ENCODE measurements at places on chromosomes 5 and 9.

DNA sequence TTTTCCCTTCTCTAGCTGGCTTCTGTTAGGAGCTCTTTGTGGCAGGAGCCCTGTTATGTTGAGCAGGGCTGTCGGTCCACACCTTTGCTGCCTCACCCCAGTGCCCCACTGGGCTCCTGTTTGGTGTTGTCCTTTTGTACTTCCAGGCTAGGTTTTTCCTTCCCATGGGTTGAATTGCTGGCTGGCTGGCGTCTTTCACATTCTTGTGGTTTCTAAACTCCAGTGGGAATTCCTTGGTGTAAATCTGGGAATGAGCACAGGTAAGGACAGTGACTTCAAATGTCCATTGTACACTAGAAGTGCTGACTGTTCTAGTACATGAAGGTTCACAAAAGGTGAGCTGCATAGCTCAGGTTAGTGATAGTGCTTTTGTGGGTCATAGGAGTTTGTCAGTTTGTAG, 30.4 kb downstream of the RASGRF2 start:
- DNase-seq: no peak

DNA sequence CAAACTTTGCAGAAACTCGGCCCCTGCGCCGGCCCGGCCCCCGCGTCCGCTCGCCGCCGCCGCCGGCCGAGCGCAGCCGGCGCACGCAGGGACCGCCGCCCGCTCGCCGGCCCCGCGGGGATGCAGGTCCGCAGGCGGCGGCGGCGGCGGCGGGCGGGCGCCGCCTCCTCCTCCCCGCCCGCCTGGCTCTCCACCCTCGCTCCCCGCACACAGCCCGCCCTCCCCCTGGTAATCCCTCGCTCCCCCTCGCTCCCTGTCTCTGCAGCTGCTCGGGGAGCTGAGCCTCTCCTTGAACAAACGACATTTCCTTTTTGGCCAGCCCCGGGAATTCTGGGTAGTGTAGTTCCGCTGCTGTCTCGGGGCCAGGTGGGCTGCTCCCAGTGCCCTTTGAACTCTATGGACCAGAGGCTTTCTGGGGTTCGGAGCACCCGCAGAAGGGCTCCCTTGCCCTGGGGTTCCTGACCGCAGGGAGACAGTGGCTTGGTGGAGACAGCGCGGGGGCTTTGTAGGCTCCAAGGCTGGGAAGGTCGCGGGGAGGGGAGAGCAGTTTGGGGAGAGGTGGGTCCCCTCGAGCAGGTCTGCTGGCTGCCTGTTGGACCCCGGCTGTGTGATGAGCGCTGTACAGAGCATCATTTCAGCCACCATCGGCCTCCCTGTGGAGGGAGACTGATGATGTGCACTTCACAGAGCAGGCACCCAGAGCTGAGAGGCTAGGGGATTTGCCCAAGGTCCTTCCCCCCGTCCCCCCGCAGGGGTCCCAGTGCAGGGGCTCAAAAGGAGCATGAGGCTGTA, 1.8 kb upstream of the FAM78A start:
- DNase-seq: peak; percentile 89

GRCh38 chr5:43514471-43514815, 505 bp downstream of the C5orf34 start:
- no peak for DNase-seq

GRCh38 chr5:159083548-159084452, 15.9 kb downstream of the EBF1 start:
- no peak for DNase-seq

DNA sequence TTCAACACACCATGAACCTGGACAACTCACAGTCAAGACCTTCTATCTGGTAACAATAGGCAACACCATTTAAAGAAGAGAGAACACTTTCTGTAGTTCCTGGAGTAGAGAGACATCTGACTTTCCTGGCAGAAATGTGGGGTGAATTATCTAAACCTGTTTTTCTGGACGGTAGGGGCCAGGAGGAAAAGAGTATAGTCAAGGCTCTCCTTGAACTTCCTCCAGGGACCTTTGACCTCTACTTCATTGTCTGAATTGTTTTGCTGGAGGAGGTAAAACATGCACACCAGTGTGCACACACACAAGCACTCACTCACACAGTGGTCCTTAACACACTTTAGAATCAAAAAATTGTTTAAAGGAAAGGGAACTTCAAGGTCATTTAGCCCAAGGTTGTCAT, 13.2 kb downstream of the S100Z start:
- no peak for DNase-seq

DNA sequence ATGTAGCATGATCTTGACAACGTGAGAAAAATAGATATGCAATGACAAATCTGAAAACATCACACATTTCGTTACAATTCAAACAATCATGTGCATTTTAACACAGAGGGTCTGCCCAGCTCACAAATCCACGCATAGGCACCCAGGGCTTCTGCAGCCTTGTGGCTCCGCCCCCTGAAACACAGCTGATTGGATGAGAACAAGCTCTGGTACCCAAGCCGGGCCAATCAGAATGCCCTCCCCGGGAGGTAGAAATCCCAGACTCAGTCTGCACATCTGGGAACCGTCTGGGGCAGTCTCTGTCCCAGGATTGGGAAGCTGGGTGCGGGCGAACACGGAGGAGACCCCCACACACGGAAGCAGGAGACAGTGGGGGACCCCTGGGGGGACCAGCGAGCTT, 137.5 kb downstream of the GAPVD1 start:
- no peak for DNase-seq

DNA sequence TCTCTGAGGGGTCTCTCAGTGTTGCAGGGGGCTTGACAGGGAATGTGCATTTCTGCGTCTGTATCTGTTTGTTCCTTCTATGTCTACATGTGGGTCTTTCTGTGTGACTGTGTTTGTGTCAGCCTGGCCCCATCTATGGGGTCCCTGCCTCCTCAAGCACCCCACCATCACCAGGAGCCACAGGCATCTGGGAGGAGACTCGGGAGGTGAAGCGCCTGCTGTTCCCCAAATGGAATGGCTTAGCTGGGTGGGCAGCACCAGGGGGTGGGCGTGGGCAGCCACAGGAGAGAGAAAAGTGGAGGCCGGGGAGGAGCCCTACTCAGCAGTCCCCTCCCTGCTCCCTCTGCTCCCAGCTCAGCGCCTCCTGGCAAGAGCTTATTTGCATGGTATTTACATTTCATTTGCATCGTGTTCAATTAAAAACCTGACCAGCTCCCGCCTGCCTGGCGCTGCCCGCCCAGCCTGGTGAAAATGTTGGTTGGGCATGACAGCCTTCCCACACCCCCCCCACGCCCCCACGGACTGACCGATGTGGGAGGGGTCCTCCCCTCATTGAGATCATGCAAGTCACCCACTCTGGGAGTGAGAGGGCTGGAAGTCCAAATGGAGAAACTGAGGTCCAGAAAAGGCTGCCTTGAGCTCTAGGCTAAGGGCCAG, 50.5 kb downstream of the CXXC5 start:
- peak; percentile 93 for DNase-seq

GRCh38 chr5:173909199-173909598, 21.1 kb downstream of the CPEB4 start:
- DNase-seq: no peak

DNA sequence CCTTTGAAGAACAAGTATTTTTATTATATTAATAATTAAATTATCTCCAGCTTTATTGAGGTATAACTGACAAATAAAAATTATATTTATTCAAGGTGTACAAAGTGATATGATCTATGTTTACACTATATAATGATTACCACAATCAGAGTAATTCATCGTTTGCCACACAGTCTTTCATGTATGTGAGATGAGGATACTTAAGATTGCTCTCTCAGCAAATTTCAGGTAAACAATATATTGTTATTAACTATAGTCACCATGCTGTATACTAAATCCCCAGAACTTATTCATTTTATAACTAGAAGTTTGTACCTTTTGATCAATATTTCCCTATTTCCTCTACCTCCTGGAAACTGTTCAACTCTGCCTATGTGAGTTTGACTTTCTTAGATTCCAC, 16.7 kb upstream of the CCNO start:
- DNase-seq: no peak

DNA sequence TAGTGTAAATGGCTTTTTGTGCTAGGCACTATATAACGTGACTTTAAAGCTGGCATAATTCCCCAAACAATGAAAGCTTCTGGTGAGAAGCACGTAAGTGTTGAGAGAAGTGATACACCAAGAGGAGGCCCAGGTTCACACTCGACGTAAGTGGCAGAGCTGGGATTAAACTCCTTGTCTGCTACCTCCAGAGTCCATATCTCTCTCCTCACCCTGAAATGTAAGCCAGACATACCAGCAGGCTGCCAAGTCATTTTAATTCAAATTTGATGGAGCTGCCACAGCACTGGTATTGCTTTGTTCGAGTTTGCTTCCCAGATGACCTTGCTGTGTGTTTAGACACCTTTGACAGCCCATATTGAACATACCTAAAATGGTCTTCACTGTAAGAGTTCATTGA, 319.7 kb downstream of the GLIS3 start:
- DNase-seq: no peak

GRCh38 chr5:135371622-135372232, 27.3 kb downstream of the MACROH2A1 start:
- DNase-seq: no peak

- DNase-seq: no peak
Measured at GRCh38 chr9:100774962-100775361, 197.1 kb downstream of the CAVIN4 start.

DNA sequence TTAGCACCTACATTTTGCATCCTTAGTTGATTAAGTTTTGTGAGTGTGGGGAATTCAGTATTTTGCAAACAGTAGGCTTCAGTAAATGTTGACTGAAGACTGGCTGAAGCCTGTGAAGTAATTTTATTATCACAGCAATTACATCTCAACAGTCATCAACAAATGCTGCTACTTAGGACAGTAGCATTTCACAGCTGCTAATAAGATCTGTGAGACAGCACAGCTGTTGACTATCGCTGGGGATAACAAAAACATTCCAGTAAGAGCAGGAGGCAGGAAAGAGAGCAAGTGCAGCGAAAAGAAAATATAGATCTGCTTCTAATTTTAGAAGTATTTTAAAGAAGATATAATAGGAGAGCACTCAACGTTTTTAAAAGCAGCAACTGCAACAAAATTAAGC, 117.3 kb upstream of the FGF10 start:
- DNase-seq: no peak

- DNase-seq: no peak
Measured at GRCh38 chr5:92242170-92242569, 859.1 kb upstream of the ARRDC3 start.

- DNase-seq: no peak
Measured at GRCh38 chr5:158286827-158287226, 427.9 kb upstream of the CLINT1 start.

- no peak for DNase-seq
Measured at GRCh38 chr5:91194824-91195381, 188.2 kb downstream of the ARRDC3 start.

DNA sequence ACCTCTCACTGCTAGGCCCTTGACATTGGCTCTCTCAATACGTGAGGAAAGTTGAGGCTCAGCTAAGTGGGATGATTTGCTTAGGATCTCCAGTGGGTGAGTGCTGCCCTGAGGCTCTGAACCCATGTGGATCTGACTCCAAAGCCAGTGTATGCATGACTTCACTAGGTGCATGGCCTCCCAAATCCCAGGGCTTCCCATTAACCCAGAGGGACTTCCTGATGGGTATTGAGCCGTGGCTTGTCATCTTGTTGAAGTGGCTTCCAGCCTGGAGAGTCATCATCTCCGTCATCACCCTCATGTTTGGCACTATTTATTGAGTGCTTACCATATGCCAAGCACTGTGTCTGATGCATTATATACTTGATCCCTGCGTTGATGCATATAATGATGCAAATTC, 37.3 kb upstream of the TEX48 start:
- no peak for DNase-seq

DNA sequence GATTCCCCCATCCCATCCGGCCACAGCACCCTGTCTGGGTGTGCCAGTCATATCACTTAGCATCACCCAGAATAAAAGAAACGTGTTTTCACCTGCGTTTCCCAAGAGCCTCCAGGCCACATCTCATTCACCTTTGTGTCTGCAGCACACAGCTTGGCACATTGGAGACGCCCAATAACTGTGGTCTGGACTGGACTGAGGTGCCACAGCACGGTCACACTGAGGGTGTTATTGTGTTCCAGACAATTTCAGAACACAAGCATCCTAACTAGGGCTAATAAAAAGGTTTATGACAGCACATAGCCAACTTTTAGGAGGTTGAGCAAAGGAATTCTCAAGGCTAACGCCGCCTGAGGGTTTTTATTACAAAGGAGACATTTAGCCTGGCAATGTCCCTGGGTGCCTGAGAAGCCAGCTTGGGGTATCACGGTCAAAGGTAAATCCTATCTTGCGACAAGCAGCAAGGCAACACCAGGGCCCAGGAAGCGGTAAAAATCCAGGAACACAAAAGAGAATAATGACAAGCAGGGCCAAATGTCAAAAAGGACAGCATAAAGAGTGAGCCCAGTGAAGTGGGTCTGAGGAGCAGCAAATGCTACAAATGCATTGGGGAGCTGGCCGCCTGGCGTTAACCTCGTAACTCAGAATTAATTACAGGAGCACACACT, 3.4 kb downstream of the EPB41L4B start:
- DNase-seq: no peak

DNA sequence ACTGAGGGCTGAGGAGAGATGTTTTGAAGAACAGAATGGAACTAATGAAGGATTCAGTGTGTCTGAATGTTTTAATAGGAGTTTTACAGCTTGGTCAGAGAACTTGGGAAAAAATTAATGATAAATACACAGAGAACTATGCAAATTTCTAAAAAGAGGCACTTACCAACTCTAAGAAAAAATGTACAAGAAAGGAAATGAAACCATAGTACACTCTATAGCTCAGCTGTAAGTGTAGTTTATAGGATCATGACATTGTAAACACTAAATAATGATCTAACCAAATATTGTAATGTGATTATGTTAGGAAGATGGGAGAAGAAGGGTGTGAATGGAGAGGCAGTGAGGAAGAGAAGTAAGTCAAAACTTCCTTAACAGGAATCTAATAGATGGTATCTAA, 205.2 kb downstream of the SEC61B start:
- no peak for DNase-seq

DNA sequence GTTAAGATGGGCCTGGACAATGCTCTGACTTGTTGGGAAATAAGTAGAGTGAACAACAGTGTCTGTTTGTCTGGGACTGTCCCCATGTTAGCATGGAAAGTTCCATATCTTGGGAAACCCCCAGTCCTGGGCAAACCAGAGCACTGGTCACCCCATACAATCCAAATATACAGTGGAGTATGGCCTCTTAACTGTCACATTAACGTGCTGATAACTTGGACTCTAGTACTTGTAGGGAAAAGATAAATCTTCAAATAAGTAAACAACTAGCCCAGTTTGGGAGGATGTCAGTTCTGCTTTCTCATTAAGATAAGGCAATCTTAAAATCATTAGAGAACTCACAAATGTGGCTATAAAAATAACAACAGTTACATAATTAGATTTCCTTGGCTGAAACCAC, 47.6 kb upstream of the JAK2 start:
- DNase-seq: no peak

DNA sequence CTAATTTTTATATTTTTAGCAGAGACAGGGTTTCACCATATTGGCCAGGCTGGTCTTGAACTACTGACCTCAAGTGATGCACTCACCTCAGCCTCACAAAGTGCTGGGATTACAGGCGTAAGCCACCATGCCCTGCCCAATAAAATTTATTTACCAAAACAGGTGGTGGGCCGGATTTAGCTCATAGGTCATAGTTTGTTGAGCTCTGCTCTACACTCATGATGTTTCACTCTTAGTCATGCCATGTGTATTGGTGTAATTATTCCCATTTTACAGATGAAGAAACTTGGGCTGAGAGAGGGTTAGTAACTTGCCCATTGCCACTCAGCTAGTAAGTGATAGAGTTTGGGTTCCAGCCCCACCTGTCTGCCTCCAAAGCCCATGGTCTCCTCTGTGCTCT, 93.1 kb upstream of the WWC1 start:
- DNase-seq: no peak

- no peak for DNase-seq
Measured at GRCh38 chr9:19830796-19831195, 42.0 kb upstream of the SLC24A2 start.
